ENCODE measurements at places on chromosomes 1 and 21.
A peak's percentile ranks its signal among the peaks of the same experiment; 100 is the strongest.

- no peak for DNase-seq
These were observed 221.6 kb upstream of the VAMP3 start for GRCh38 chr1:7549277-7550161.

DNA sequence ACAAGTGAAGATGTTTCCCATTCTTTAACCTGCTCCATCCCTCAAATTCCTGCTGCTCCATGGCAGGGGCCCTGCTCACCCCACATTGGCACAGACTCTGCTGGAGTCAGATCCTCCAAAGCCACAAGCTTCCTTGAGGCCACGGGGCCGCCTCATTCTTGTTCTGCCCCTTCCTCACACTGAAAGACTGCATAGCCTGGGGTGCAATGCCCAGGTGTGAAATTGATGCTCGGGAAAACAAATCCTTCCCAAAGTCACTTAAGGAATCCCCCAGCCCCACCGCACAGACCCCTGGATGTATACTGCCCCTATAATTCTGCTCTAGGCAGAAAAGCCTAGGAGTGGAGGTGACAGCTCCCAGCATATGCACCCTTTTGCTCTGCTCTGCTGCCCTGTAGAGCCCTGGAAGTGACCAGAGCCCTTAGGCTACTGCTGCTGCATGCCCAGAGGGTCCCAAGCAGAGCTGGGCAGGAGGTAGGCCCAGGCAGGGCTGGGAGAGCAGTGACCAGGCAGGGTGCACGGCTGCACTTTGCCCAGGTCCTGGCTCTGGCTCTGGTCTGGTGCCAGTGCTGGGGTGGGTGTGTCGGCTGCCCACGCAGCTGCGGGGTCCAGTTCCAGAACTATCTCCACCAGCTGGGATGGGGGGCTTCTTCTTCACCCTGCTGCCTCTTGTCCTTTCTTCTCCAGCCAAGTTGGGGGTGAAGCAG is 1.6 kb downstream of the HES2 start:
- DNase-seq: no peak

DNA sequence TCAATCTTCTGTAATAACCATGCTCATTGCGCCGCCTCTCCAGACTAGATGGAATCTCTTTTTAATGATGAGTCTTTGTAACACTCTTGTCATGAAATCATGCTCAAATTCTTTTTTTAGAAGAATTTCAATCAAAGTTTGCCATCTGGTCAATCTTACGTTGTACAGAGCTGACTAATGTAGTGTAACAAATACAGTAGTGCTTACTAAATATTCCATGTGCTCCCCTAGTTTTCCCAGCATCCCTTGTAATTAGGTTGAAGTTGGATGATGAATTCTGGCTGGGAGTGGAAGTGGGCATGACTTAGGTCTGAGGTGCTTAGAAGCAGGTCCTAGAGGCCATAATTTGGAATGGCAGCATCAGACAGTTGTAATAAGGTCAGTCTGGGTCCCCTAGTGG is 309.1 kb upstream of the SNX7 start:
- DNase-seq: no peak

DNA sequence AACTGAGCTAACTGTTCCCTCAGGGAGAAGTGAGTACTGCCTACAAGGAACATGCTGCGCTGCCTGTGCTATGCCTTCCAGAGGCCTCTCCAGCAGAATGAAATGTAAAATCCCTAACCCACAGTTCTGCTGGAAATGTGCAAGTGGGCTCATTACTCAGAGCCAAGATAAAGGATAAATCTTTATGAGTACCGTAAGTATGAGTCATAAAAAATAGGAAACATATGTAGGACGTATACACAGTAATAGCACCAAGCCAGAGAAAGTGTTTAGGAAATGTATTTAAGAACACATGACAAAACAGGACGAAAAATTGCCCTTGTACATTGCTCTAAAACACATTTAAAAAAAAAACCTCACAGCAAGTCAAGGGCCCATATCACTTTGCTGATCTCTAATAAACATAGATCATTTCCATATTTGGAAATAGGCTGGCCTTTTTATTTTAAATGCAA is 104.6 kb downstream of the TGFBR3 start:
- DNase-seq: no peak

- peak; percentile 75 for DNase-seq
These were observed 4.1 kb downstream of the ZC3H12A start for GRCh38 chr1:37478451-37478881.

- DNase-seq: no peak
These were observed 1881.7 kb downstream of the MRPL39 start for GRCh38 chr21:23725576-23725975.

DNA sequence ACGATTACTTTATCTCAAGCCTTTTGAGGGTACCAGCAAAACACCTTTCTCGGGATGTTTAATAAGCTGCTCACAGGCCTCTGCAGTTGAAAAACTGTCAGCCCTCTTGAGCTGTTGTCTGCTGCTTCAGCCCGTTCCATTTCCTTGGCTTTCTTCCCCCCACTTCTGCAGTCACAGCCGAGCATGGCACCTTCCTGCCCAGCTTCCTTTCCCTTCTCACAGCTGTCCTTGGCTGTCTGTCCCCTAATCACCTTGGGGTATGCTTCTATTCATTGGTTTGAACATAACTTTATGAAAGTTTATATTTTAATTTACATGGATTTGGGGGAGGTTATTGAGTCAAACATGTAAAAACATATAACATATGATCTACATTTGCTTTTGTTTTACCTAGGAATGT is 6.9 kb upstream of the PROX1 start:
- DNase-seq: no peak

- DNase-seq: no peak
These were observed 648.4 kb downstream of the PTPRU start for GRCh38 chr1:29884740-29885139.

- DNase-seq: no peak
These were observed 26.0 kb upstream of the SLAMF9 start for GRCh38 chr1:159980076-159980475.

DNA sequence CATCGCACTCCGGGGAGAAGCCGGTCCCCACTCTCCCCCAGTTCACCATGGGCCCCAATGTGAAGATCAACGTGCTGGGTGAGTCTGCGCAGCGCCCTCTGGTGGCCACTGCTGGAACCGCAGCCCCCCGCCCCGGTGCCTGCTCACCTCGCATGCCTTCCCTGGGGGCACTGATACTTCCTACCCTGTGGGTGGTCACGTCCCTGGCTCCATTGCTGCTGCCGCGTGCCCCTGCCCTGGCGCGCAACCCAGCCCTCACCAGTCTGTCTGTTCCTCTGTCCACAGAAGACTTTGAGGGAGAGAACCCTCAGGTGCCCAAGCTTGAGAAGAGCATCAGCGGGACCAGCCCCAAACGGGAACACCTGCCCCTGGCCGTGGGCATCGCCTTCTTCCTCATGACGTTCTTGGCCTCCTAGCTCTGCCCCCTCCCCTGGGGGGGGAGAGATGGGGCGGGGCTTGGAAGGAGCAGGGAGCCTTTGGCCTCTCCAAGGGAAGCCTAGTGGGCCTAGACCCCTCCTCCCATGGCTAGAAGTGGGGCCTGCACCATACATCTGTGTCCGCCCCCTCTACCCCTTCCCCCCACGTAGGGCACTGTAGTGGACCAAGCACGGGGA is 7.6 kb downstream of the EFNA3 start:
- peak; percentile 79 for DNase-seq

DNA sequence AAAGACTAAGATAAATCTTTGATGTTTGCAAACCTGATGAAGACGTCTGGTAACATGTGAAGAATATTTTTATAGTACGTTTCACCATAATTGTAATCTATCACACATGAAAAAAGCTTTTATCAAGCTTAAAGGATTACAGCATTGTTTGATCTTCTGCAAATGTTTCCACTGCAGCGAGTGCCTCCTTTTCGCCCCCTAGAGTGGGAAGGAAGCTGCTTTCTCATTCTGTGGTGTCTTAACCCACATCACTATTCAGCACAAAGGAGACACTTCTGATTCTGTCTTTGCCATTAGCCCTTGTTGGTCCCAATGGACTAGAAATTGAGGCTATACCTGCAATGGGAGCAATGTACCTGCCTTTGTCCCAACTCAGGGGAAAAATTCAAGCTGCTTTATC is 46.0 kb upstream of the IL12RB2 start:
- DNase-seq: peak; percentile 44
